ENCODE measurements at places on chromosomes 12 and 14.

DNA sequence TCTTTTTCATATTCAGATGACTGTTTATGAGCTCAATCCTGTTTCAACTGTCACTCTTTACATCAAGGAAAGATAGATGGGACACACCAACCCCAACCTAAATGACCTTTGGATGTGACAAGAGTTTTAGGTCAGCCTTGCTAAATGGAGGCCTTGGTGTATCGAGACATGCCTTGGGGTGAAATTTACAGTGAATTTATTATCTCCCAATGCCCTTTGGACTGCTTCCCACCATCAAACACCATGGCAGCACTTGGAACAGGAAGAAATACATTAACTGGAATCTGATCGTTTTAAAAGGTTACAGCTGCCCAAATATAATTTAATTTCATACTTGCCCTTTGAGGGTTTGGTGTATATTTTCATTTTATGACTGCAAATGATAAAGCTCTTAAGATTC lies 327.6 kb downstream of the SOX5 start:
- DNase-seq = no peak

DNA sequence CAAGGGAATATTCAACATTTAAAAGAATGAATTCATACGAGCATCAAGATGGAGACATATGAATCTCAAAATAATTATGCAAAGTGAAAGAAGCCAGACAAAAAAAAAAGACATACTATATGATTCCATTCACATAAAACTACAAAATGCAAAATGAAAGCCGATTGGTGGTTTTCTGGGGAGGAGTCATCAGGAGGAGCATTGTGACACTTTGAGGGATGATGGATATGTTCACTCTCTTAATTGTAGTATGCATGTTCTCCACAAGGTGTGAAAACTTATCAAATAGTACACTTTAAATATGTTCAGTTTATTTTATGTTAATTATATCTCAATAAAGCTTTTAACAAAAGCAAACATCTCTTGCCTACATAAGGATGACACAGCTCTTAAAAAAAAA lies 13.5 kb downstream of the OLR1 start:
- DNase-seq = no peak

DNA sequence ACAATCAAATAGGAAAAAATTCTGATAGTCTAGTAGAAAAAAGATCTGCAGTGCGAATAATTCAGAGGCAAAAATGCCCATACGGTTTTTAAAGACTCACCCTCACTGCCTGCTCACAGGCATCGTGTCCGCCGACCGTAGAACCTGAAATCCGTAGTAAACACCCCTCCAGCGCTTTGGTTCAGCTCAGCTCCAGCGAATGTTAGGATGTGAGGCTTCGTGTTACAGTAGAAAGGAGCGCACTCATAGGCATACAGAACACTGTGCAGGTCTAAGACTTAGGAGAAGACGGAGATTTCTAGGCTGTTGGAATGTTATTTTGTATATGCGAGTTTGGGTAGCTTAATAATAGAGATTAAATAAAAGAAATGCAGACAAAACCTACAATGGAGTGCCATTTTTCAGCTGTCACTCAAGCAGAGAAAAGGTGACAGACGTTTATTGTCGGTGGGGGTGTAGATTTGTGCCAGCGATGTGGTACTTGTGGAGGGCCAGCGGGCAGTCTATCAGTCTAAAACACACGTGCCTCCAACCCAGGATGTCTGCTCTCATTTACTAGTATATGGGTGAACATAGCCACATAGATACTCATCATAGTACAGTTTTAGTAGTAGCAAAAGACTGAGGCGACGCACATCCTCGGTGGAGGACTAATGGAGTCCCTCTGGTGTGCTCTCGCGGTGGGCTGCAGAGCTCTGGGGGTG lies 25.7 kb downstream of the SFSWAP start:
- no peak for DNase-seq

GRCh38 chr12:64428956-64429355 lies 23.0 kb upstream of the TBK1 start:
- no peak for DNase-seq

DNA sequence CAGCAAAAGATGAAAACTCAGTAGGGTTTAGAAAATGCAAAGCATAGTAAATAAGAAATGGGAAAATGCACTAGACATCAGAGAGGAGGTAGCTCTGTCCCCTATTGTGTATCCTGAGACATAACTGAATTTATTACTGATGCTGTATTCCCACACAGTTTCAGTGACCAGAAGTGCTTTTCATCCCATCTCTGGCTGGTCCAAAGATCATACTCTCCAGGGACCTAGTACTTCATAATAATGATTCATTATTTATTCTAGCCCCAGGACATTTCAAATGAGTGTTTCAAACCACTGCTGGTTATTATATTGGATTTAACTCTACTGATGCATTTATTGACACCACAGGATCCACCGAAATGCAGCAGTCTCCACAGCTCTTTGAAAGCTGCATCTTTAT lies 163.3 kb downstream of the PAWR start:
- DNase-seq = no peak

- no peak for DNase-seq
These were observed 50.8 kb upstream of the SAV1 start for GRCh38 chr14:50718949-50719348.

DNA sequence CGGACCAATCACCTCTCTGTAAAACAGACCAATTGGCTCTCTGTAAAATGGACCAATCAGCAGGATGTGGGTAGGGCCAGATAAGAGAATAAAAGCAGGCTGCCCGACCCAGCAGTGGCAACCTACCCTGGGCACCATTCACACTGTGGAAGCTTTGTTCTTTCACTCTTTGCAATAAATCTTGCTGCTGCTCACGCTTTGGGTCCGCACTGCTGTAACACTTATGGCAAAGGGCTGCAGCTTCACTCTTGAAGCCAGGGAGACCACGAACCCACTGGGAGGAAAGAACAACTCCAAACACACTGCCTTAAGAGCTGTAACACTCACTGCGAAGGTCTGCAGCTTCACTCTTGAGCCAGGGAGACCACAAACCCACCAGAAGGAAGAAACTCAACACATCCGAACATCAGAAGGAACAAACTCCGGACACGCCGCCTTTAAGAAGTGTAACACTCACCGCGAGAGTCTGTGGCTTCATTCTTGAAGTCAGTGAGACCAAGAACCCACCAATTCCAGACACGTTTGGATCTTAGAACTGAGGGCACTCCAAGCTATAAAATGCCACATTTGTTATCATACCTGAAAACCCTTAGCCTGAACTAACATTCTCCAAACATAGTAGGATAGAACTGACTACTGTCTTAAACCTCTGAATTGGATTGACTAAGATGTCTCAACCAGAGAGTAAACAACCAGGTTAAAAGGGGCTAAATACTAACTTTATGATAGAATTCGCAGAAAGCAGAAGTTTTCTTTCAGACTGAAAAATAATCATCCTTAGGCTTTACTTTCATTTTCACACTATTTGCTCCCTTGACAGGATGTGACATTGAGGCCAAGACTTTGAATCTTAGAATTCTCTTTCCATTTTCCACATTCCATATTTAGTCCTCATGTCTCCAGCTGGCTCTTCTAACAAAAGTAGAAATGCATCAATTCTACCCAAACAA lies 33.6 kb downstream of the CDKL1 start:
- DNase-seq = no peak

DNA sequence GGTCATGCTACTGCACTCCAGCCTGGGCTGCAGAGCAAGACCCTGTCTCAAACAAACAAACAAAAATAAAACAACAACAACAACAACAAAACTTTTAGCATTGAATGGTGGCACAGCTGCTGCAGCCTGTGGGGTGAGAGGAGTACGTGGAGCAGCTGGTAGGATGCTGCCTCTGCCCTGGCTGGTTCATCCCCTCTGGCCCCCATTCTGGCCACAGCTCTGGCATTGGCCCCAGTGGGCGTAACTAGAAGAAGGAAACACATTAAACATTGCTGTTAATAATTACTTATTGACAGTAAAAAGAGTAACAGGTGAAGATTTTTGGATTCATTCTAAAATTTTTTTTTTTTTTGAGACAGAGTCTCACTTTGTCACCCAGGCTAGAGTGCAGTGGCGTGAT lies 28.8 kb upstream of the C2CD5 start:
- DNase-seq = no peak

GRCh38 chr12:13772264-13772663 lies 209.1 kb downstream of the GRIN2B start:
- DNase-seq = no peak

DNA sequence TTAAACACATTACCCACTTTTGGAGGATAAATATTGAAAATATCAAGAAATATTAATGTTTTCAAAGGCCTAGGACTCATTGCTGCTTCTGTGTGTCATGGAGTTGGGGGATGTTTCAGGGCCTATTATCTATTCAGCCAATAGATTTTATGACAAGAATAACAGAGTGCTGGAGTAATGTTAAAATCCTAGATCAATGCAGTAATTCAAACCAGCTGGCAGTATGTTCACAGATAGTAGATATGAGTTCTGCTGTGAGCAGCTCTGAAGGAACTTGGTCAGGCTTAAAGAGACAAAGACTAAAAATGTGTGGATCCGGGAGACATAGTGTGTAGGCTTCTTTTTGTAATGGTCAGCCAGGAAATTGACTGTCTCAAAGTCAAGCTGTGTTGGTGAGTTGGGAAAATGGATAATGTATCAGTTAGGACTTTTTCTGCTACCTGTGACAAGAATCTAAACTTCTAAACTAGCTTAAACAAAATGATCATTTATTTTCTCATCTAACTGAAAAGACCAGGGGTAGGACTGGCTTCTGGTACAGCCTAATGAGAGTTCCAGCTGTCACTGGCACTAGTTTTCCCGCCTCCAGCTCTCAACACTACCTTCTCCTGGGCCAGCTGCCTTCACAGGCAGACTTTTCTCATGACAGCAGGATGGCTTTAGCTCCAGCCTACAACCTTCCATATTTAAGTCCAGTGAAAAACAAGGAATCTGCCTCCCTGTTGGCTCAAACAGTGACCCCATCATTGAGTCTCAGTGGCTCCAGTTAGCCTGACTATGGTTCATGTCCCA lies 16.3 kb upstream of the POLR3B start:
- no peak for DNase-seq

GRCh38 chr14:71475916-71476315 lies 456.3 kb upstream of the RGS6 start:
- no peak for DNase-seq

- no peak for DNase-seq
These were observed 21.4 kb downstream of the SLC6A13 start for GRCh38 chr12:241266-241665.

GRCh38 chr14:21163871-21164291 lies 8.0 kb upstream of the OR5AU1 start:
- DNase-seq = no peak

GRCh38 chr14:47262801-47263200 lies 412.6 kb downstream of the MDGA2 start:
- DNase-seq = no peak

- DNase-seq = no peak
These were observed 58.8 kb downstream of the GPR68 start for GRCh38 chr14:91185721-91186120.

GRCh38 chr14:73225496-73225895 lies 11.8 kb upstream of the PAPLN start:
- no peak for DNase-seq
